ENCODE measurements at places on chromosomes 5 and 9.
A peak's percentile ranks its signal among the peaks of the same experiment; 100 is the strongest.

- ATAC-seq = no peak
Measured at GRCh38 chr9:70901746-70902145, 219.7 kb downstream of the TRPM3 start.

DNA sequence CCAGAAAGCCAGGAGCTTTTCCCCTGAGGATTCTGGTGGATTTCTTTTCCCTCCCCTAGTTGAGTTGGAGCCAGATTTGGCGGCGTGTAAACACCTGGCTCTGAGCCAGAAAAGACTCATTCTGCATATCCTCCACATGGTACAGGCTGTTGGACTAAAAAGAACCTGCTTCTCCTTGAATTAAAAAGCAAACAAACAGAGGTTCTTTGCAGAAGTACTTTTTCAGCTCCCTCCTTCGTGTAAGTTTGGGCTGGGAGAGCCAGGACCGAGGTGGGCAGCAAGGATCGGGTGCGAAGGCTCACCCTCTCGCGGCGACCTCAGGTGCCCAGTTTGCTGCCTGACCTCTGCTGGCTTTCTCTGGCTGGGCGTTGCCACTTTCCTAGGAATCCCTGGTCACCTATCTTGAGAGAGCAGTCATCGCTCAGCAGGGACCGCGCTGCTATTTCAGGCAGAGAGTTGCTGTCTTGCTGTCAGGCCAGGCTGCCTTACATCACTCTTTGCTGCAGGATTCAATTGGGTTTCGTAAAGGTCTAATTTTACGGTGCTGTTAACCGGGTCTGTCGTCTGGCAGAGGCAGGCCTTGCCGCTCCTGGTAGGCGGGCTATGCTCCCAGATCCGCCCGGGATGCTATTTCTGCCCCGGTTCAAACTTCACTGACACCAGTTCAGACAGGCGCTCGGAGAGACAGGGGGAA, 3.2 kb downstream of the PAPPA start:
- peak; percentile 76 for ATAC-seq

- ATAC-seq = no peak
Measured at GRCh38 chr5:143862271-143862670, 50.3 kb downstream of the HMHB1 start.

DNA sequence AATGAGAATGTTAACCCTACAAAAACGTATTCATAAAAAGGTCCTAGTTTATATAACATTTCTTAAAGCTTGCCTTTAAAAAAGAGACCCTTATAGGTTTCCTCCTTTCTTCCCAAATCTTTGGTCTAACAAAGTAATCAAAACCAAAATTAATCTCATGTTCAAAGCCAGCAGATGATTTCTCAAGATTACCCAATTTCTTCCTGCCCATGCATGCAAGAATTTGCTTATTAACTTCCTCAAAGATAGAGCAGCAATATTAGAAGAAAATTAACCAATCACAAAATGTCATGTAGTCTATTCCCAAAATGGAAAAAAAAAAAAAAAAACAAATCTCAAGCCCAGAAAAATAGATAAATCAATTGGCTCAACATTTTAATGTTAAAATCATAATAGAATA, 114.9 kb downstream of the MLLT3 start:
- ATAC-seq = no peak

DNA sequence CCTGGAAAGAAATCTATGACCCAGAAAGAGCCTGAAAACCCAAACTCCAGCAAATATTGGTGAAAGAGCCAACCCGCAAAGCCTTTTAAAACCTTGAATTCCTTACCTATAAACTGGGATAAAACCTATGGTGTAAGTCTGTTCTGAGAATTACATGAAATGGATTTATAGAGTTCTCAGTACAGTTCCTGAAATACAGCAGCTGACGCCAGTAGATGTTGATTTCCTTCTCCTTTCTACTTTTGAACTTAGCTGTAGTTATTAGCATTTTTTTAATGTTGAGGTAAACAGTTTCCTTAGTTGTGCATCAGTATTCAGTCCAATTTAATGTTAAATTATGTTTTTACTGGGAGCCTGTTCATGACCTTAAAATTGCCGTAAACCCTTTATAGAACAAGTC, 3.7 kb downstream of the SPIN1 start:
- ATAC-seq = no peak

DNA sequence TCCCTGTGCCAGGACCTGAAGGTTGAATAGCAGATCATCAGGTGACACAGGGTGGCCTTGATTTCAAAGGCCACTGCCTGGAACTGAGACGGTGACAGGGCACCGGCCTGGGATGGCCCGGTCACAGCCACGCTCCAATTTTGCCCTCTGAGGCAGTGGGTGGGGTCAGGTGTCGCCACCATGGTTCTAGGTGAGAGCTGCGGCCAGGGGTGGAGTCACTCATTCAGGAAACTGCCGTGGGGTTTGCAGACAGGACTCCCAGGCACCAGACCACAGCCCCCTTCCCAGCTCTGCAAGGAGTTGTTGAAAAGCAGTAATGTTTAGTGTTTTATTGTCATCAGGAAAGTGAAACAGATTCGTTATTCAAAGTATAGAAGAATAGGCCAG, 17.3 kb upstream of the RNU6ATAC start:
- no peak for ATAC-seq

- ATAC-seq = no peak
Measured at GRCh38 chr5:174084691-174085154, 39.2 kb downstream of the NSG2 start.

GRCh38 chr5:134209477-134210245, 16.2 kb downstream of the PPP2CA start:
- no peak for ATAC-seq

DNA sequence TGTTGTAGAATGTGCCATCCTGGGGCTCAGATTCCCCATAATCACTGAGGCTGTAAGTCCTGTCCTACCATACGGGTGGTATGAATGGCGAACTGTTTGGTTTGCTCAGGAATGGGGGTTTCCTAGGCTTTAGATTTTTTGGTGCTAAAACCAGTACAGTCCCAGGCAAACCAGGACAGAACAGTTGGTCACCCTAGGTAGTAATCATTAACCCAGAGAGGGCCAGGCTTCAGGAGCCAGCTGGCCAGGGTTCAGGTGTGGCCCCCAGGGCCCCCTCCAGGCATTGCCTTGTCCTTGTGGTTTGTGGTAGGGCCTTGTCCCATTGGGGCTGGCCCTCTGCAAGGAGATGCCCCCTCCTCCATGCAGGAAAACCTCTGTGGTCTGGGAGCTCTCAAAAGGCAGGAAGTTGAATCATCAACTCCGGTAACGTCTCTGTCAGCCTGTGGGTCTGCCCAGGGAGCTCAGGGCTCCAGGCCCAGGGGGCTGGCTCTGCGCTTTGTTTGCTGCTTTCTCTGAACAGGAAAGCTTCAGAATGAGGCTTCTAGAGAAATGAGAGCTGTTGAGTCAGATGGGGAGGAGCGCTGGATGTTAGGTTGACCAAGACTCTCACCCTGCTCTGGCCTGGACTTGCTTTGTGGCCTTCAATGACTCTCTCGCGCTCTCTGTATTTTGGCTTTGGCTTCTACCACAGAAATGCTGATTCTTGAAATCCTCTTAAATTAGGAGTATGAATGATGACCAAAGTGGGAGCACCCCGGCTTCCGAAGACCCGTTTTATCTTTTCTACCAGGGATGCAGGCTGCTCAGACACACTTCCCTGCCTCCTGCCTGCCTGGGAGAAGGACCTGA, 22.2 kb upstream of the JADE2 start:
- peak; percentile 91 for ATAC-seq

DNA sequence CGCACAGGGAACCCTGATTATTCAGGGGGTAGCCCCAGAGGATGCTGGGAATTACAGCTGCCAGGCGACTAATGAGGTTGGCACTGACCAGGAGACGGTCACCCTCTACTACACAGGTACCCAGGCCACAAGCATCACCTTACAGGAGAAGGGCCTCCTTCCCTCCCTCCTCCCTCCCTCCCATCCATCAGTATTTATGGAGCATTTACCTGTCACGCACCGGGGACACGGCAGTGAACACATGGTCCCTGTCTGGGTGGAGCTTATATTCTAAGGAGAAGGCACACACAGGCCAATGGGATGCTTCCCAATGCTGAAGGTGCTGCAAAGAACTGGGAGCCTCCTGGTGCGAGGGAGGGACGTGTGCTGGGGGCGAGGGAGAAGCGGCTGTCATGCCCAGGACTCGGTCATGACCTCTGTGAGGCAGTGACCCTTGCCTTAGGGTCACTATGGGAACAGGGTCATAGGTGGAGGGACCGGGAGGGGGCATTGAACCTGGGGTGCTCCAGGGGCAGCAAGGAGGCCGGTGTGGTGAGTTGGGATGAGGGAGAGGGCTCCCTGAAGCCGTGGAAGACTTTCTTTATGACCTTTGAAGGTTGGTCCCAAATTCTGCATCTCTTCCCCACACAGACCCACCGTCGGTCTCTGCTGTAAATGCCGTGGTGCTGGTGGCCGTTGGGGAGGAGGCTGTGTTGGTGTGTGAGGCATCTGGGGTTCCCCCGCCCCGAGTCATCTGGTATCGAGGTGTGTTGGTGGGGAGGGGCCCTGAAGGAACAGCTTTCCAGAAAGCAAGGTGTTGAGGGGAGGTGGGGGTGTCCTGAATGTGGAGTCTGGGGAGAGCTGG, 41.5 kb downstream of the HMCN2 start:
- ATAC-seq = no peak

All from gastroesophageal sphincter (tissue), 4 donors.